ENCODE measurements at places on chromosomes 11 and 22.

- no peak for DNase-seq
Observed at GRCh38 chr11:4699697-4700435, 2.2 kb upstream of the OR51E2 start.

GRCh38 chr11:24748261-24748660 lies 251.4 kb downstream of the LUZP2 start:
- DNase-seq: no peak

DNA sequence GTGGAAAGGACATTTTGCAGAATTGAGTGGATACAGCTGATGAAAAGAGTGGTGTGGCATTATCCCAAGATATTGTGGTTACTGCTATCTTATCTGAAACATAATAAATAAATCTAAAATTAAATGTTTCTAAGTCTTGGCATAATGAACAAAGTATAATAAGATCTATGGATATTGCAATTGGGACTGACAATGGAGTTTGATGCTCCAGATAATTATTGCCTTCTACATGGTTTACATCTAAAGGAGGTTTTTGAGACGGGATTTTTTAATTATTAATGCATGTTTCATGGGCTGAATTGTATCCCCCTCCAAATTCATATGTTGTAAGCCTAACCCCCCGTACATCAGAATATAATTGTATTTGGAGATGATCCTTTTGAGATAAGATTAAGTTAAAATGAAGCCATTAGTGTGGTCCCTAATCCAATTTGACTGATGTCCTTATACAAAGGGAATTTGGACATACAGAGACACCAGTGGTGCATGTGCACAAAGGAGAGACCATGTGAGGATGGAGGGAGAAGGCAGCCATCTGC lies 198.5 kb downstream of the MSANTD4 start:
- no peak for DNase-seq

DNA sequence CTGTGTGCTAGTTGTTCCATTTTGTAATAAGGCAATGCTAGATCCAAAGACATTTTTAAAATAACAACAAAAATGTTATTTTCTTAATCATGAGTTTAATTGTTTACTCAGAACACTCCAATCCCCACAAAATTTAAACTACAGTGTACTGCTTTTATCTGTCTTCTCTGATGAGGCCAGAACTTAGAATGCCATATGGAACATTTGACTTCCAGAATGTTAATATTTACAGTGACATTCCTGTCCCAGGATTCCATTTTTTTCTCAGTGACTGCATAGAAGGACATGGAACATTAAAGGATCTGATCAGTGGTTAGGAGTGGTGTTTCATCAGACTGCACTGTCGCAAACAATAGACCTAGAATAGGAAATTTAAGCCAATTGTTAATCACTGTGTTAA lies 494.9 kb upstream of the ARHGAP42 start:
- DNase-seq: no peak

GRCh38 chr11:124122123-124122522 lies 6.9 kb downstream of the VWA5A start:
- DNase-seq: no peak

DNA sequence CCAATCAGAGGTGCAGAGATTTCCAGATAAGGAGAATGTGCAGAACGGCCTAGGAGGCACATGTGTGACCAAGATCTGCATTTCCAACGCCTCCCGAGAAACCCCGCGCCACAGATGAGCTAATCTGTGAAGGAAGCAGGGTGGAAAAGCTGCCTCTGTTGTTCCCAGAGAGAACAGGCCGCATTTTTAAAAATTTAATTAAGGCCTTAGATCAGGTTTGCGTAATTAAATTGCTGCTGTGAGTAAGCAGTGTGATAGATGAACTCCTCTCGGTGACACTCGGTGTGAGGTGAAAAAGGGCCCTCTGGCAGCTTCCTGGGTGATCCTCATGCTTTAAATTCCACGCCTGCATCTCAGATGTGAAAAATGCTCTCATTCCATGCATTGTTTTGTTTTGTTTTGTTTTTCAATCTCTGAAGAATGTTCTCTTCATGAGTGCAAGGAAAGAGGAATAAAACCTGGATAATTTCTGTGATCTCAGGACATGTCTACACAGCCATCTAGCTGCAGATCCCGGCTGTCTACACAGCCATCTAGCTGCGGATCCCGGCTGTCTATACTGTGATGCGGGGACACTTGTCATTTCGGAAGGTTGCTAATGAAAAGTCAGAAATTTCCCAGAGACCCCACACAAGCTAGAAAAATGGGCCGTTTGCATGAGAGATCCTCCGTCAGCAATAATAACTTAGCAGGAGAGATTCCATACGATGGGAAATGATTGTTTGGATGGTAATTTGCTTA lies 1398.9 kb downstream of the BRD1 start:
- no peak for DNase-seq

DNA sequence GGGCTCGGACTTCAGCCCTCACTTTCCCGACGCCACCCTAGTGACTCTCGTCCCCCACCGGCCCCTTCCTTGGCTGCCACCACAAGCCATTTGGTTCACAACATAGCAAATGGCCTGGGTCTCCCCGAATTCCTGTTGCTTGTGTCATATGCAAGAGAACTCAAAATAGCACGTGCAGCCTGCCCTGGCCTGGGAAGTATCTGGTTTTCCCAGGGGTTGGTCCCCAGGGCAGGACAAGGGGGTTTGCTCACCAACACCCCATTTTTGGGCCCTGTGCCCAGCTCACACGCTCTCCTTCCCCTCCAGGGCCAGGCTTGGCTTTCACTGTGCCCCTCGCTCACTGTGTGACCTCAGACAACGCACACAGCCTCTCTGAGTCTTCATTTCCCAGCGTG lies 12.8 kb upstream of the TPCN2 start:
- DNase-seq: no peak

GRCh38 chr22:48558606-48559402 lies 1268.9 kb downstream of the BRD1 start:
- no peak for DNase-seq

DNA sequence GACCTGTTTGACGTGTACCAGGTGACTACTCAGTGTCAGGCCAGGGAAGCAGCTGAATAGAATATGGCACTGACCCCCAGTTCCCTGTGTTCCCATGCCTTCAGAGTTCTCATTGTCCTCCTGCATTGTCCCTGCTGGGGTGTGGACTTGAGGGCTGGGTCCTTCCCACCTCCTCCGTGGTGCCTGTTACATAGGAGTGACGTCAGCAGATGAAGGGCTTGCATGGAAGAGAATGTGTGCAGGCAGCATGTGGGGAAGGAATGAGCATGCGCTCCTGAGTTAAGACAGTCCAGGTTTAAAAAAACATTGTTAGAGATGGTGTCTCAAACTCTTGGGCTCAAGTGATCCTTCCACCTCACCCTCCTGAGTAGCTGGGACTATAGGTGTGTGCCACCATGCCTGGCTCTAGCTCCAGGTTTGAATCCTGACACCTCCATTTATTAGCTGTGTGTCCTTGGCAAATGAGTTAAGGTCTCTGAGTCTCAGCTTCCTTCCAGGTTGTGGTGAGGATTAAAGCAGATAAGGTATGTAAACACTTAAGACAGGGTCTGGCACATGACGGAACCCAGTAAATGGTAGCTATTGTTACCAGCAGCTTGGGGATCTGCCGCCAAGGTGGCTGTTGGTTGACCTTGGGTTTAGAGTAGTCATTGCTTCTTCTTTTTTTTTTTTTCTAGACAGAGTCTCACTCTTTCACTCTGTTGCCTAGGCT lies 7.5 kb upstream of the SOX10 start:
- DNase-seq: no peak

GRCh38 chr11:119976805-119977560 lies 160.9 kb downstream of the TRIM29 start:
- DNase-seq: no peak

GRCh38 chr11:5624489-5625279 lies at the start of gene TRIM34:
Gene TRIM34, plus strand, starts transcription at chr11:5625001. Its CDS starts 7,331 bp downstream, at chr11:5632332.
- peak; percentile 21 for DNase-seq

DNA sequence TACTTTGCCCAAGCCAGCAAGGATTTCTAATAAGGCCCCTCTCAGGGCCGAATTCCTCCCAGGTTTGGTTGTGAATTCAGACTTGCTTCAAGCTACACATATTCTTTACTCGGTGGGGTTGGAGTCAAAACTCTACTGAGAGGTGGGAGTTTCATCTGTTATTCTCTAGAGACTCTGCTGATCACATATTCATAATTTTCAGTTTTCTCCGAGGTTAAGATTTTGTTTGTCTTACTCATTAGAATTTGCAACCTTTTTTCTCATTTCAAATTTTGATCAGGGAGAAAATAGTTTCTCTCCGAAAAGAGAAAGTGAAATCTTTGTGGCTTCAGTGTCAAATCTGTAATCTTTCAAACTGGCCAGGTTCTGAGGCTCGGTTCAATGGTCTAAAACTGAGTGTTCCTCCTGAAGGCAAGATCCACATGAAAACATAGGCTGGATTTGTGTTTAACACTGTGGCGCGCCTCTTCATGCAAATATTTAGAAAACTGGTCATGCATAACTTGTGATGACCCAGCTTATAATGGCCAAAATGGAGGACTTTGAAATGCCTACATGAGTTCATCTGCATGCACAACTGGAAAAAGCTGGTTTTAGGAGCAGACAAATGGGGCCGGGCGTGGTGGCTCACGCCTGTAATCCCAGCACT lies 21.5 kb upstream of the GSTP1 start:
- DNase-seq: no peak

DNA sequence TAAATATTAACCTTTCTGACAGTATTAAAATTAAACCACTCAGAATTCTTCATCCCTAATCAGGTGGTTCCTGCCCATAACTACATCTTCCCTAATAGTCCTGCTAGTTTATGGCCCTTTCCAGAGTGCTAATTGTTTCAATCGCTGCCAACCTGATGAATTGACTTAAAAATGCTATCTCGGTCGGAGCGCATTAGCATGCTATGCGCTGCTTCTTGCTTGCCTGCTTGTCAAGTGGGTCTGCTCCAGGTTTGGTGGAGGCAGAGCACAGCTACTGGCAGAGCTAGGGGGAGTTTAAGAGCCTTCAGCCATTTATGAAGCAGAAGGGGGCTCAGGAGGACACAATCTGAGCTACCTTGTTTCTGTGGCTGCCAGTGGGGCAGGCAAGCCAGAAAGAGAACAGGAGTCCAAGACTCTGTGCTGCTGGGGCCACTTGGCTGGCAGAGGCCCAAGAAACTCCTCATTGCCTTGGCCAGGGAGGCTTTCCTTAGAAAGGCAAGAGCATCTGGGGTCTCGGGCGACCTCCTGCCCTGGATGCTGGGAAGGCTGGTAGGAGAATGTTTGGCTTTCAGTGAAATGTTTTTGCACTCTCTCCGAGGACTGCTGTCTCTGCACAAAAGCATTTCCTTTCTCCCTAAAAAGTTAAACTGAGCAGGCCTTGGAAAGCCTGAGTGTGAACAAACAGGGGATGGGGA lies 62.1 kb upstream of the PHOX2A start:
- no peak for DNase-seq

Data from activated T-helper 1 cell treated with anti-CD3 and anti-CD28 coated beads, Interleukin-2, amount 50 U/mL, for 16 hours (primary cell).